COR-L47 (cell line): ENCODE measurements at places on chromosomes 2 and 18.

DNA sequence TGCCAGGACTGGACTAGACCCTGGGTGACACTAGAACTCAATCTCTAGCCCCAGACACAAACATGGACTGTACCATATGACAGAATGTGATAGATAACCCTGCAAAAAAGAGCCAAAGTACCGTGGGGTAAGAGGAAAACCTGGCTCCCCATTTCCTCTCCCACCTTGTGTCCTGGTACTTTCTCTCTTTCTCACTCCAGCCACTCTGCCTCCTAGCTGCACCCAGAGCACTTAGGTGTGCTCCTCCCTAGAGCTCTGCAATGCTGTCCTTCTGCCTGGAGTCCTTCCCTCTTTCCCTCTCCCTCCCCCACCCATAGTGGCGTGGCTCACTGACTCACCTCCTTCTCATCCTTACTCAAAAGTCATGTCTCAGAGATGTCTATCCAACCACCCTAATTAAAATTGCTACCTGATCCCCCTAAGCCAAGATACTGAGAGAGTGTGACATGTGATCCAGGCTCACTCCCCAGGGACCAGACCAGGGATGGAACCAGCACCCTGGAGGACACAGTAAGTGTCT lies 171.3 kb downstream of the LOXHD1 start:
- DNase-seq, result no peak

DNA sequence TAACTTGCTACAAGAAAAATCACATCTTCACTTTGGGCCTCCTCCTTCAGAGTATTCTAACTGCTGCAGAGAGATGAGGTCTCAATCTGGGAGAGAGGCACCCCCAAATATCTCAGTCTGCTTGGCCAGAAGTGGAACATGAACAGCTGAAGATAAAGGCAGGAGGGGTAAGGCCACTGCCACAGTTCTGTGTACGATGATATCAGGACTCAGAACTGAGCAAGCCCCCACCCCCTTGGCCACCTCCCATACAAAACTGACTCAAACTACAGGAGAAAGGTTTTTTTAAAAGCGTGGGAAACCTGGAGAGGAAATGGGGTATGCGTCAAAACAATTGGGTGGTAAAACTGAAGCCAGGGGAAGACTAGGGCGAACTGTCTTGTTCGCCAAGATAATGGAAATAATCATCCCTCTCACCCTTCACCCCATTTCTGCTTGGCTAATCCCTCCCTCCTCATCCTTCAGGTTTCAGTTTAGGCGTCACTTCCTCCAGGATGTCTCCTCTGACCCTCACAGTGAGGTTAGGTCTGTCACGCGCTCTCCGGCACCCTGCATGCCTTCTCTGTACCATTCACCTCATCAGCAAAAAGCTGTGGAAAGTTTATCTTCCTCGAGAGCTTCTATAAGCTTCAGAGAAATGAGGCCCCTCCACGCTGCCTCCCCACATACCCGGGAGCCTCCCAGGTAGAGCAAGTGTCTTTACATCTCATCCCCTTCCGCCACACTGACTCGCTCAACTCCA lies 64.4 kb downstream of the SFXN5 start:
- no peak for DNase-seq

DNA sequence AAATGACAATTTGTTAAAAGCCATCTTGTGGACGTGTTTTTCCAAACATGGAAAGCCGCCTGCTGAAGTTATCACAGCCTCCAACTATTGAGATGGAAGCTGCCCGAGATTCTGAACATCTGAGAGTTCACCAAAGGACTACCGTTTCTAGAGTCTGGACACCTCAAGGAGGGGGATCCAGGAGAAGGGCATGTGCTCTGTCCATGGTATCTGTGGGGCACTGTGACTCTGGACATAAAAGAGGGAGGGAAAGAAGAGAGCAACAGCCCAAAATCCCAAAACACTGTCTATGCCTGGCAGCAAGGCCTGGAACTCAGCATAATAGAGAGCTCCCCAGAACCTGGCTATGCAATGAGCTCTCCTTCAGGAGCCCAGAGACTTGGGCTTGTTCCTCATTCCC lies 319.9 kb downstream of the EN1 start:
- DNase-seq, result no peak

GRCh38 chr2:156517419-156517818 lies 81.2 kb downstream of the GPD2 start:
- DNase-seq, result no peak

DNA sequence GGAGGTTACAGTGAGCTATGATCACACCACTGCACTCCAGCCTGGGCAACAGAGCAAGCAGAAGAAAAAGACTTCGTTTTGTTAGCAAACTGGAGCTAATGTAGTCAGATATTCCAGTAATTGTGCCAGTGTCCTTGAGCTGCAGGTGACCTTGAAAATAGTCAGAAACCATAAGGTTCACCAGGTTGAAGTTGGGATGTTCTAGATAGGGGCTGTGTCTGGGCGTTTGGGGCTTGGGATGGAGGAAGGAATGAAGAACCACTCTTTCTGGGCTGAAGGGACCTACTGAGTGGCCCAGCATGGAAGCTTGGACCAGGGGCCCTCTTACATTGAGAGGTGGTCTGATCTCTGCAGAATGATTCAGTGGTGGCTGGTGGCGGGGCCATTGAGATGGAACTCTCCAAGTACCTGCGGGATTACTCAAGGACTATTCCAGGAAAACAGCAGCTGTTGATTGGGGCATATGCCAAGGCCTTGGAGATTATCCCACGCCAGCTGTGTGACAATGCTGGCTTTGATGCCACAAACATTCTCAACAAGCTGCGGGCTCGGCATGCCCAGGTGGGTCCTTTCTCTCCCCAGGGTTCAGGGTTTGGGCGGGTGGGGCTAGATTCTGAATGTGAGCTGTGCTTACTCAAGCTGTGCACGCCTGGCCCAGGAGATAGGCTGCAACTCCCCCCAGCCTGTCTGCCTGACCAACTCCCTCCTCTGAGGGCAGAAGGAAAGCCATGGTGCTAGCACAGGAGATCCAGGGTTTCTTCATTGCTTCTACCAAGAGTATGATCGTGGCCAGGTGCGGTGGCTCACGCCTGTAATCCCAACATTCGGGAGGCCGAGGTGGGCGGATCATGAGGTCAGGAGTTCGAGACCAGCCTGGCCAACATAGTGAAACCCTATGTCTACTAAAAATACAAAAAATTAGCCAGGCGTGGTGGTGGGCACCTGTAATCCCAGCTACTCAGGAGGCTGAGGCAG lies 17.1 kb downstream of the CCT7 start:
- no peak for DNase-seq

GRCh38 chr18:56977309-56977708 lies 169.6 kb upstream of the BOD1L2 start:
- DNase-seq, result no peak

- DNase-seq, result no peak
Measured at GRCh38 chr2:219636941-219637841, 9.8 kb downstream of the SLC4A3 start.
